ENCODE measurements at places on chromosomes 2 and 18.
A peak's percentile ranks its signal among the peaks of the same experiment; 100 is the strongest.

DNA sequence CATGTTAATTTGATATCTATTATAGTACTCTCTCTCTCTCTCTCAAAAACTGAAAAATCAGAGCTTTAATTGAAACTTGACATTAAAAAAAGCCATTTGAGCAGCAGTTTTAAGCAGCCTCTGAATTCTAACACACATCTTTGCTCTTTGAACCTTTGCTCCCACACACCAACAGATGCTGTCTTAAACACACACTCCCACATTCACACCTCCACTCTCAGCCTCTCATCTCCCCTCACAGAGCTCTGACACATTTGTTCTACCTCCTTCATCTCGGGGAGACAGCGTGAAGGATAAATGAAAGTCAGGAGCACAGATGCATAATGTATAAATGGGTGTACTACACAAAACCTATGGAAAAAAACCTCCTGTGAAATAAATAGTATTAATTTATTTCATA, 95.2 kb downstream of the NAB1 start:
- no peak for DNase-seq

DNA sequence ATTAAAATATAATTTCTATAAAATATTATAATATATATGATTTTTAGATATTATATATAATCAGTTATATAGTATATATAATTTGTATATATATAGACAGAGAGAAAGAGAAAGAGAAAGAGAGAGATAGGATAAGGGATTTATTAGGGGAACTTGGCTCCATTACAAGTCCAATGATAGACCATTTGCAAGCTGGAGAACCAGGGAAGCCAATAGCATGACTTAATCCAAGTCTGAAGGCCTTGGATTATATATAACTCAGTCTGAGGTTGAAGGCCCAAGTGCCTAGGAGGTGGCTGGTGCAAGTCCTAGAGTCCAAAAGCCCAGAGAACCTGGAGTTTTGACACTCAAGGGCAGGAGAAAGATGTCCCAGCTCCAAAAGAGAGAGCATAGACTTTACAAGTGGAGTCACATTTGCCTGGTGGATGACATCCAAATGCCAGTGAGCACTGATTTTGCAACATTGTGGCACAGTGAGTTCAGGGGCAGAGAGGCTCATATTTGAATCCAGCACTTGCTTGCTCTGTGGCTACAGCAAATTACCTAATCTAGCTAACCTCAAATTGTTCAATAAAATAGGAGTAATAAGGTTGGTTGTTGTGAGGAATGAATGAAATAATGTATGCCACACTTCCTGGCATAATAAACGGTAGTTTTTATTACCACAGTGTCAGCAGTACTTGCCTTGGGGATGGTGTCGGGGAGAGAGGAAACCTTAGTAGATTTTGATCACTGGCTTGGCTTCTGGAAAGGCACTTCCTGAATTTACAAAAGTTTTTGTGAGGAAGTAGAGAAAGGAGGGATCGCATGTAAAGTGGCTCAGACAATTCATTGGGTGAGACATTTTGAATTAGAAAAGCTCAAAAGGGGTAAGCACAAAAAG, 69.6 kb upstream of the CD28 start:
- DNase-seq, result no peak

GRCh38 chr18:13217466-13217961, 1.0 kb upstream of the LDLRAD4 start:
- DNase-seq, result peak; percentile 23

GRCh38 chr18:8717011-8717770, 11.8 kb downstream of the MTCL1 start:
- no peak for DNase-seq

GRCh38 chr2:1969701-1970015, 225.3 kb upstream of the PXDN start:
- DNase-seq, result no peak

GRCh38 chr2:45014016-45014702, 4.9 kb upstream of the SIX2 start:
- peak; percentile 90 for DNase-seq

- DNase-seq, result no peak
Observed at GRCh38 chr2:42030200-42030759, 17.5 kb upstream of the PKDCC start.

- no peak for DNase-seq
Observed at GRCh38 chr2:159065313-159065712, 96.9 kb downstream of the TANC1 start.
